HFF-Myc (cell line): ENCODE measurements at places on chromosomes 5 and 9.
A peak's percentile ranks its signal among the peaks of the same experiment; 100 is the strongest.

GRCh38 chr9:129359916-129360536 is 182.0 kb upstream of the IER5L start:
- no peak for DNase-seq

GRCh38 chr5:139648205-139649081 is at the start of gene CXXC5:
Gene CXXC5, plus strand, starts transcription at chr5:139648349. Its CDS starts 32,175 bp downstream, at chr5:139680524.
- no peak for DNase-seq

GRCh38 chr5:40333459-40334241 is 346.1 kb upstream of the PTGER4 start:
- peak; percentile 19 for DNase-seq

DNA sequence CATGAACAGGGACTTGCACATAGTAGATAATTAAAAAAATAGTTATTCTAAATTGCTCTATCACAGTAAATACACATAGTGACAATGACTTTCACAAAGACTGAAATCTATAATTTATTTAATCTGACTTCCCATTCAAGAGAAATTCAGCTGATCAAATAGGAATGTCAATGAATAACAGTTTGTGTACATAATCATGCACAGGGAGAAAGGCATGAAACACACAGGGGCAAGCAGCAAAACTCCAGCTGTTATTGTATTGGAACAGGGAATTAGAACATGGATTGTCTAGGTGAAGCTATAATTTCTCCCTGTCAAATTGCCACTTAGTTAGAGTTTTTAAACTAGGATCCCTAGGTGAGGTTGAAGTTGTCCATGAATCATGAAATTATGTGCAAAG is 99.9 kb downstream of the HCN1 start:
- DNase-seq = no peak

DNA sequence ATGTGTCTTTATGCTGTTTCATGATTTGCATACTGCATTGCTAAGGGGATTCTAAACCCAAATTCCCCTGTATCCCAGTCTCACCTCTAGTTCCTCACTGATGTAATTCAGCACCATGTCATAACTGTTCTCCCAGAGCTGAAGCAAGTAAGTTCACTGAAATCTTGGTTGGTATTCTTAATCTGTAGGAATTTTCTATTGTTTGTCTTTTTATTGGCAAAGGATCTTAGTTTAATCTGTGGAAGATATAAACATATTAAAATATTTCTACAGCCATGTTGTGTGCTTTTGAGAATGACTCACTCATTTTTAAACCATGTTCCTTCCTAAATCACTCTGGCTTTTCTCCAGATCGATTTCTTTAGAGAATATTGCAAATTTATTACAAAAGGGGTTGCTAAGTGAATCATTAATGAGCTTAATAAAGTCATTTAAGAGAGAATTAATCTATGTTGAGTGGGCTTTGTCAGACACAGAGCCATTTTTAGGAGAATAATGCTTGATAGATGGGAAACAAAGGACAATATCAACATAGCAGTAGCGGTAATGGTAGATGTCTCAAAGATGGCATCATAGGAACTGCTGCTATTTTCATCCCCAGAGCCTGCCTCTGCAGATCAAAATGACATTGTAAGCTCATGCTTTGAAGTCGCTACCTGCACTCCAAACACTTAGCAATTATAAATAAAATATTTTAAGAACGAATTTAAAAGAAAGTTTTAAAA is 110.0 kb downstream of the ENC1 start:
- no peak for DNase-seq
